ENCODE measurements at places on chromosomes 6 and 20.

- DNase-seq: no peak
Measured at GRCh38 chr6:46116289-46116688, 13.5 kb upstream of the ENPP4 start.

GRCh38 chr6:7562769-7563168, 21.3 kb downstream of the DSP start:
- DNase-seq: no peak

DNA sequence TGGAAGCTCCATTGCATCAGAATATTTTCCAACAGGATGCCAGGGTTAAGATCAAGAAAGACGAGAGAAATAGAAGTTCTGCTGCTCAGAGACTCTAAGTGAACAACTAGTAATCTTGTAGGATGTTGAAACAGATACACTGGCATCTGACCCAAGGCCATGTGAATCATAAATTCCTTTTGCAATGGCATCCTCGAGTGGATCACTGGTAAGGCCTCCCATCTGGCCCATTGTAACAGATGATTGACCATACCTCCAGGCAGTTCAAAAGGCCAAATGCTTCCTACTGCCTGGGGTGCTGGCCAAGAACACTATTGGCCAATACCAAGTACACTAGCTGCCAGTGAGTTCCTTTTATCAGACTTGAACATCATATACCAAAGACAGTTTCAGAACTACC, 9.9 kb upstream of the SLC17A3 start:
- no peak for DNase-seq

DNA sequence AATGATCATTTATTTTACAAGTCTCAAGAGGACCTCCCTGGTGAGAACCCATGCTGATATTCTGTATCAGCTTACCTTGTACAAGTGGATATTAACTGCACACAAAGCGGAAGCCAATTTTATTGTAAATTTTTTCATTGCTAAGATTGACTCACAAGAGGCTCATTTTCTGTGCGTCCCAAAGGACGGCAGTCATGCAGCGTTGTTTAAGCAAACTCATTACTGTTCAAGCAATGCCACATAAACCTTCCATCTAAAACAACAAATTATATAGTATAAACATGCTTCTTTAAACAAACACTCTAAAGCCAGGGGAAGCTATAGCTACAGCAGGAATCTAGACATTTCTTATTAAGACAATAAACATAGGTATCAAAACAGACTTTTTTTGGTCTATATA, 575.3 kb downstream of the FRK start:
- DNase-seq: no peak

- no peak for DNase-seq
Measured at GRCh38 chr6:40796260-40797221, 209.4 kb upstream of the LRFN2 start.

DNA sequence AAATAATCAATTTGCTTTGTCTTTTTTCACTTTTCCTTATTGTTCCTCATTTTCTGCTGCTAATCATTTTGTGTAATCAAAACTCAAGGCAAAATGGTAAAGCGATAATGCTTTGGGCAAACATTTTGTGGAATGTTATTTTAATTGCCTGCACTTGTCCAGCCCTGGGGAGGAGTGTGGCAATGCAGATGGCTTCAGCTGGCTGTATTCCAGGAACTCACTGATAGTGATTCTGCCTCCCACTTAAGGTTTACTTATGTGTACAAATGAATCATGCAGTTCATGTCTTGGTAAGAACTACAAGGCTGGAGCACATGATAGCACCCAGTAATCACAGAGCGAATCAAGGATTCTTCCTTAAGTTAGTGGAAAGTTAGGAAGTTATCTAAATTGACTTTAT, 107.8 kb downstream of the COL19A1 start:
- no peak for DNase-seq

DNA sequence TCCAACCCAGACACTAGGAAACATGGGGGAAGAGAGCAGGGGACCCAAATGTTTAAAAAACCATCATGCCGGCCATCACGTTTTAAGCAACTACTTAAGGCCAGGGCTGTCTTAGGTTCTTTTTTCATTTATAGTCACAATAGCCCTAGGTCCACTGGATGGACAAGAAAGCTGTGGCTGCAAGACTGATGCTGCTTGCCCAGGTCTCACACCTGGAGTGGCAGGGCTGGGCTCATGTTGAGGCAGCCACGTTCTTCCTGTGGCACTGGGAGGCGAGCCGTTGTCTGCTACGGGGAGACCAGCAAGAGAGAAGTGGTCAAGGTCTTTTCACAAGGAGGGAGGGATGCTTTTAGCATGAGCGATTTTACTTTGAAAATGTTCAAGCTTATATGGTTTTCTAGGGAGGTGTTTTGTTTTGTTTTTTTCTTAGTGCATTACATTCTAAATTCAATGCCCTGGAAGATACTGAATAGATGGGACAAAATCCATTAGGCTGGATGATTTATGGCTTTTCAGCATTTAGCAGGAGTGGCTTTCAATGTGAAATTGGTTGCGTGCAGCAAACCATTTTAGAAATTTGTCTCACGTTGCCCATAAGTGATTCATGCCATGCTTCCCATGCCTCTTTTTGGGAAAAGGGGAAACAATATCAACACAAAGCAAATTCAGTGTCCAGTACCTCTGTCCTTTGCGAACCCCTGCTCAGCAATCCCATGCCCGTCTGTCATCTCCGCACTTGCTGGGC, 106.6 kb upstream of the SNX9 start:
- DNase-seq: no peak

- no peak for DNase-seq
Measured at GRCh38 chr6:157669747-157670216, 153.3 kb upstream of the SNX9 start.

DNA sequence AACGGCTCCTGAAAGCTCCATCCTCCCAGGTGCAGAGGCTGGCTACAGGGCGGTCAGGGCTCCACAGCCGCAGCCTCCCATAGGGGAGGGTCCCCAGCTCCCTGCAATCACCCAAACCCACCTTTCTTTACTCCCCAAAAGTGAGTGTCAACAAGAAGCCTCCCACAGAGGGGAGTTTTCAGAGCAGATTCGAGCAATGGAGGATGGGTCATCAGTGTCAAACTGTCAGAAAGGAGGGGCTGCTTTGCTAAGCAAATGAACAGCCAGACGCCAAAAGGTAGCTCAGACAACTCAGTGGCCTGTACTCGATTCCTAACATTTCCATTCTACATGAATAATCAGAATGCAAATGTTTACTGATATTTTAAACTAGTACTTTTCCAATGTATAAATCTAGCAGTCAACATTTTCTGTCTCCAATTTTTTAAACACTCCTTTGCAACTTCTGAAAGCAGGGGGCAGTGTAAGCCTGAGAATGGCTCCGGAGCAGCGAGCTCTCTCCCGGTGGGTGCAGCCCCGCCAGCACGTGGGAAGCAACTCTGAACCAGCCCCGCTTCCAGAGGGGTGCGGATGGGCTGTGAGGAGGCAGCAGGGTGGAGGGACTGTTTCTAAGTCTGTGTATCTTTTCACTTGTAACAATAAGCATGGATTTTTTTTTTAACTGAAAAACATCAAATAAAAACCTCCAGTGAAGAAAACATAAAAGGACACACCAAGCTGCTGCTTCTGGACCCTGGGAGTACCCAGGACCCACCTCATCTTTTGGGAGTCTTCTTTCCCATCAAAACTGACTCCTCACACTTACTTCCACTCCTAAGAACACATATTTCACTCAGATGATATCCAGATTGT, 54.9 kb downstream of the TAF4 start:
- no peak for DNase-seq

GRCh38 chr6:126826166-126826714, 292.2 kb upstream of the RSPO3 start:
- no peak for DNase-seq

DNA sequence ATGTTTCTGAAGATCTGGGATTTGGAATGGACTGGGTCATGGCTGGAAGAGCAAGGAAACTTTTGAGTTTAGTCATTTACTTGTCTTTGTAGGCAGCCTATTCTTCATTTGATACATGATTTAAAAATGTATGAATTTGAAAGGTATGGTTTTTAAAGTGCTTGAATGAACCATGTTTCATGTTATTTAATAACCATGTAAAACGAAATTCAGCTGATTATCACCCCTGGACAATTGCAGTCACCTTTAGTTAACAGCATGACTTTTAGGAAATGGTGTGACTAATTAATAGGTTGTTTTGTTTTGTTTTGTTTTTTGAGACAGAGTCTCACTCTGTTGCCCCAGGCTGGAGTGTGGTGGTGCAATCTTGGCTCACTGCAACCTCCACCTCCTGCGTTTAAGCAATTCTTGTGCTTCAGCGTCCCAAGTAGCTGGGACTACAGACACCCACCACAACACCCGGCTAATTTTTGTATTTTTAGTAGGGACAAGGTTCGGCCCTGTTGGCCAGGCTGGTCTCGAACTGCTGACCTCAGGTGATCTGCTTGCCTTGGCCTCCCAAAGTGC, 2.1 kb downstream of the STX11 start:
- DNase-seq: no peak

- no peak for DNase-seq
Measured at GRCh38 chr6:29456971-29457370, at the start of the genes OR11A1 and OR2H1. OR11A1 (minus strand) TSS chr6:29457071; CDS start chr6:29427641, 29,430 bp downstream. OR2H1 (plus strand) TSS chr6:29457155; CDS start chr6:29461770, 4,615 bp downstream.

GRCh38 chr6:80454197-80454596, 347.7 kb downstream of the BCKDHB start:
- DNase-seq: no peak

DNA sequence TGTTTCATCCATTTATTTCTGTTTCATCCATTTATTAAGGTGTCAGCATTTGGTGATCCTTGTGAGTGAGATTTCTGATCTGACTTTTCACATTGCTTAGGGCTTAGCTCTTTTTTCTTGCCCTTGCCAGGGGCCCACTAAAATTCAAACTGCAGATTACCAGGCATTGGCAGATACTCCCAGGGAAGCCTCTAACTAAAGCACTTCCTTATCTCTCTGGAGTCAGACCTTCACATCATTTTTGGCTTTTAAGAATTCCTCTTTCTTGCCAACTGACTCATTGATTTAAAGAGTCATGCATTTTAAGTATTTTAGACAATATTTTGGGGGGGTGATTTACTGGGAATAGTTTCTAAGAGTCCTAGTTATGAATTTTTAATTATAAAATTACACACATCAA, 2.6 kb upstream of the WFDC8 start:
- DNase-seq: no peak

- DNase-seq: no peak
Measured at GRCh38 chr6:154606457-154606856, 96.0 kb upstream of the CNKSR3 start.

GRCh38 chr20:60113024-60113724, 155.0 kb downstream of the CDH26 start:
- no peak for DNase-seq

DNA sequence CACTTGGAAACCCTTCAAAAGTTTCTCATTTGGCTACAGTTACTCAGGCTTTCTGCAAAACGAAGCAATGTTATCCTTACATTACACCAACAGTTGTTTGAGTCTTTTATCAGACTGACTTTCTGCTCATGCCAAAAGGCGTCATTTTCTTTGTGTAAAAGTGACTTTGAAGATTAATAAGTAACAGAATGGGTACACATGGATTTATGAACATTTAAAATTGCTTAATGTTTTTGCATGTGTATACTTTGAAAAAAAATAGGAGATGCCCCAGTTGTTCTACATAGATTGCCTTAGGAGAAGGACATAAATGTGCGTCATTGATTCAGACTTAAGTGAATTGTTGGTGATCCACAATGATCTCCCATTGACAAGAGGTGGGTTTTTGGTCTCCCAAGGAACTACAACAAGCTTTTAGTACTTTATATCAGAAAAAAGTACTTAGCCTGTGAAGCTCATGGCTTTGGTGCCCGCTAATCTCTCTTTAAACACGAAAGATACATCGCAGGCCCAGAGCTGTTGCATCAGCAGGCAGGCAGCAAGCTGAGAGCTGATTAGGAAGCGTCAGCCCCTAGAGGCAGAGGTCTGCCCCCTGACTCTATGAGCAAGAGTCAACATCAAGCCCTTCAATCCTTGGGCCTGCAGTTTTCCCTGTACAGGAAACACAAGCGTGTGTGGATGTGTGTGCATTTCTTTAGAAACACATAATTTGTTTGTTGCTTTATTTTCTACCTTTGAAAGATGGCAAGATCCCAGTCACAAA, 45.9 kb downstream of the SLC22A3 start:
- DNase-seq: no peak

GRCh38 chr6:2429460-2429859, 184.1 kb upstream of the GMDS start:
- no peak for DNase-seq

DNA sequence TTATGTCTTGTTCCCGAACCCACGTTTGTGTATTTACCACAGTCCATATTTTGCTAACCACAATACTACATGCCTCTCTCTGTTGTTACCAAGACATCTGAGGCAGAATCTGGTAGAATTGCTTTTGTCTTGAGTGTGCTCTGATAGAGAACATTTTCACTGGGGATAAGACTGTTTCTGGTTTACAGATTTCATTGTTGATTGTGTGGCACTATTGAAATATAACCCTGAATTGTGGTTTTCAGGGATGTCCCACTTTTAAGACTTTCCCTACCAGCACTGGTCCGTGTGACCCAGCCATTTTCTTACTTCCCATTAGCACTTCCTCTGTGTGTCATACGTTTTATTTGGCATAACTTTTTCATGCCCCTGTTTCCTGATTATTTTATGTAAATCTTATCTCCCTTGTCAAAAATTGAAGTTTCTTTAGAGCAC, 12.2 kb downstream of the NCOA7 start:
- DNase-seq: peak; percentile 54

Measured in Jurkat, Clone E6-1 (cell line).